Non-pigmented ciliary epithelial cell (primary cell): ENCODE measurements at places on chromosomes 6 and 20.

DNA sequence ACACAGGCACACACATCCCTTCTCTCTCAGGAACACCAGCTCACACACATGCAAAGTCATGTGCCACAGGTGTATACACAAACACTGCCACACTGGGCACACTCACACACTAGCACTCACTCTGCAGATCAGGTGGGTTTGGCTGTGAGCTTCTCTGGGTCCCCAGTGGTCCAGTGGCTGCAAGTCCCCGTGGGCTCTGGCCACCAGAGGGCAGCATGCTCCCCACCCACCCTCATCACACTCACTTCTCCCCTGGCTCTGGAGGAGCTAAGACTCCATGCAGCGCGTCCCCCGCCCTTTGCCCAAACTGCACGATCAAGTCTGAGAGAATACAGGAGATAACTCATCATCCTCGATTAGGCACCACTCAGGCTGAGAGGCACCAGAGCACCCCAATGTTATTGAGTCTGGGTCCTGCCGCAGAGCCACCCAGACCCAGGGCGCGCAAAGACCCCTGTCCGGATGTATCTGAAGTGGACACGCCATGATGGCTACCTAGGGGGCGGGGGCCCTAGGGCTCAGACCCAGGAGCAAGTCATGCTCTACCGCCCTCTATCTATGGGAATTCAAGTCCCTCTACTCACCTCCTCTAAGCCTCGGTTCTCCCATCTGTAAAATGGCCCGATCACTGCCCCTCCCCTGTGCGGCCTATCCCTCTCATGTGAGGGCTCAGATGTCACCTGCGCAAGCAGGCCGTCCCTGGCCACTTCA lies 90.5 kb downstream of the GRM4 start:
- DNase-seq: peak; percentile 4

GRCh38 chr20:15396026-15396425 lies 1058.6 kb upstream of the FLRT3 start:
- no peak for DNase-seq

GRCh38 chr6:63496361-63496804 lies 75.9 kb upstream of the LOC128125822 start:
- DNase-seq: no peak

DNA sequence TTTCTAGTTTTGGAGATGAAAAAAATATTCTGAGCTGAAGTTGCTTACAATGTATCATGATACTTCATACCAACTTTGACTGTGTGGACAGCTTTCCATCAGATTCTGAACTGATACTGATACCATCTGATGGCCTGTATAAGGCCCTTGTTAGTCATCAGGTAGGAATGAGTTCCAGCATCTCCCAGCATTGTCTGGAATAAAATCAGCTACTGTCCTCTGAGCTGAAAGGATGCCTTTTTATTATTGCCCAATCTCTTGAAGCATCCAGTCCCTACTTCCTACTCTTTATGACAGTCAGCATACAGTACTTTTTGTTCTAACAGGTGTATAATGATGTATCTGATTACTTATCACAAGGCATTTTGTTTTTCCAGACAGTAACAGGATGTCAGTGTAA lies 70.6 kb upstream of the EYA4 start:
- DNase-seq: no peak

GRCh38 chr6:149249370-149250357 lies 67.8 kb upstream of the TAB2 start:
- no peak for DNase-seq

- DNase-seq: no peak
These were observed 3.8 kb downstream of the RIN2 start for GRCh38 chr20:19761841-19762240.

GRCh38 chr20:53829724-53830521 lies 236.3 kb upstream of the ZNF217 start:
- DNase-seq: no peak

DNA sequence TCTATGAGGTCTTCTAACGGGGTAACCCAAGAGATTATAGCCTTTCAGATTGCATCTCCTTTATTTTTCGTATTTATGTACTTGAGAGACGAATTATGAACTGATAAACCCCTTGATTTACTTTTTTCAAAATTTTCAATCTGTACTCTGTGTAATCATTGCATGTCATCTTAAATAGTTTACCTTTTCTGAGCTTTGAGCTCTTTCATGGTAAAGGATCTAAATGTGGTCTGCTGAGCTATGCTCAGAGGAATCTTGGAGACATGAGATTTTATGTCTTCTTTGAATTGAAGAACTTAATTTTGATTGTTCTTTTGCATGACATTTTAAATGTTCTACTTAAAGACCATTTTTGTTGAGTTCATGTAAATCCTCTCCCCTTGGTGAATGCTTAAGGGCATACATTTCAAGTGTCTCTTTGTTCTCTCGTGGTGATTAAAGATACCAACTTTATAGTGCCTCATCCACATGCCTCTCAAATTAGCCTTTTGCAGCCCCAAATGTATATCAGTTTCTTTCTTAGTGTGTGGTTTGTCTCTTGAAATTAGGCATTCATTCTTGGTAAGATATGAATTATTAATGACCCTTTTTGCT lies 116.3 kb upstream of the SCGN start:
- DNase-seq: no peak

- no peak for DNase-seq
These were observed 193.3 kb upstream of the PLCB4 start for GRCh38 chr20:8875586-8875985.

- DNase-seq: no peak
These were observed 70.8 kb downstream of the TNFAIP3 start for GRCh38 chr6:137937834-137938233.

- DNase-seq: peak; percentile 79
These were observed at the start of gene GPANK1 for GRCh38 chr6:31664790-31665500. GPANK1 (minus strand) TSS chr6:31664997; CDS start chr6:31664478, 519 bp downstream.

DNA sequence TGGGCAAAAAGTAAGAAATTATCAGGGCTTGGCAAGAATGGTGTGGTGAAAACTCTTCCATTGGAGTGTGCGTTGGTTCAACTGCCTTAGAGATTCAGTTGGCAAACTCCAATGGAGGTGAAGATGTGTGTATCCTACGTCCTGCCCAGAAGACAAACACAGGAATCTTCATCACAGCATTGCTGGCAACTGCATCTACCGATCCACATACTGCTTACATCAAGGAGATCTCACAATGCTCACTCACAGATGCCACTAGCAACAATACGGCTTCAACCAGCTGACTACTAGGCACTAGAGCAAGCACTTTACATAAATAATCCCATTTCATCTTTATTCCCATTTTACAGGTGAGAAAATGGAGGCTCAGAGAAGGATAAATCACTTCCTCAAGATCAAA lies 10.0 kb upstream of the SPO11 start:
- no peak for DNase-seq

DNA sequence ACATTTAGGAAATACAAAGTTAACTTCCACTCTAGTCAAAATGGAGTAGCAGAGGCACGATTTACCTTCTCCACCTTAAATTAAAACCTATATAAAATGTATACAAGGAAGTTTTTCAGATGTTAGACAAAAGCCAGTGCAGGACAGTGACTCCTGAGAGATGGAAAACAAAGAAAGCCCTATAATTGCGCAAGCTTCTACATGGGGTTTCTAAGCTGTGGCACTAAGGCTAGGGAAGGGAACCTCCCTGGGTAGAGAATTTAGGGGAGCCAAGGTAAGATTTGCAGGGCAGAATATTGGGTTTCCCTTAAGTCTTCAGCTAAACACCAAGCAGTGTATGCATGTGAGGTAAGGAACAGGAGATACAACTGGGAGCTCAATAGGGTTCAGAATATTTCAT lies 18.5 kb upstream of the ZC3H12D start:
- DNase-seq: no peak

DNA sequence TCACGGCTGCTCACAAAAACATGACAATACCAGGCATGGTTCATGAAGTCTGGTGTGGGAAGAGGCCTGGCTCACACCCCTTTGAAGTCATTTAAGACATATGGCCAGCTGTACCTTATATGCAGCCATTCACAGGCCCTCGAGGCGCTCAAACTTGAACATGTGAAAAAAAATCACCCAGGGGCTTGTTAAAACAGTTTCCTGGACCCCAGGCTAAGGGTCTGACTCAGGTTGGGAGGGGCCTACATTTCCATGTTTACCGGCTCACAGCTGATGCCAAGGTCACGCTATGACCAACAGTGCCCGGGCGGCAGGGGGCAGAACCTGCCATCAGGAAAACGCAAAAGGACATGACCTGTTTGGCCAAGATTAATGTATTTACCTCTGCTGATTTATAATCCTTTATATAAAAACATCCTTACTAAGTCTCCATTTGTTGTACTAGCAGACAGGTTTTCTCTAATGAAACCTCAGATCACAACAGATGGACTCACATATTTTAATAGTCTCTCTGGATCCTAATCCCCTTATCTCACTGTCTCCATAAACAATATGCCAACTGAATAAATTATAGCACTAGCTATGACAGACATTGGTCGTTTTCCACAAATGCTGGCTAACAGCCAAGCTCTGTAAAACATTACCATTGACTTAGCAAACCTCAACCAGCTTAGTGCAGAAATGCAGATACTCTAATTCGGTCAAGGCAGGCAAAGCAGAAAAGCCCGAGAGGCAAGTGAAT lies 19.9 kb downstream of the EZR start:
- DNase-seq: no peak

- DNase-seq: no peak
These were observed 162.5 kb downstream of the TRMT11 start for GRCh38 chr6:126148853-126149252.

GRCh38 chr6:63476302-63476701 lies 96.0 kb upstream of the LOC128125822 start:
- no peak for DNase-seq

DNA sequence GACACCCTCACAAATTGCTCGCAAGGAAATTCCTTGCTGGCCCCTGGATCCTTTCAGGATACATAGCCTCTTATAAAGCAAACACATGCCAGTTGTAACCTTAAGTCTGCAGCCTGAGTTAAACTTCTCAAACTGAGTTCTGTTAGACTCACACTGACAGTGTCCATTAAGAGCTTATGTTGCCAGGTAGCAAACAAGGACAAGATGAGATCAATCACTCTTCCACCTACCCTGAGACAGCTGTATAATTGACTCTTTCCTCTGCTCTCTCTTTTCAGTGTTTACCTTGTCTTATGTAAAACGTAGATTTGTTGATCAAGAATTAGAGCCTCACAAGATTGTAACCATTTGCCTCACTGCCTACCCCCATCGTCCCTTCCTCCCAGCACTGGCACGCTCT lies 359.8 kb downstream of the EPM2A start:
- no peak for DNase-seq

GRCh38 chr20:9478771-9479170 lies 35.6 kb upstream of the LAMP5 start:
- DNase-seq: no peak

GRCh38 chr6:1820714-1821113 lies 211.0 kb downstream of the FOXC1 start:
- no peak for DNase-seq

- no peak for DNase-seq
These were observed 84.7 kb upstream of the FBXL4 start for GRCh38 chr6:99032396-99032795.

GRCh38 chr6:111485342-111485741 lies 2.3 kb upstream of the REV3L start:
- DNase-seq: no peak

GRCh38 chr6:123062670-123063069 lies 66.6 kb downstream of the CLVS2 start:
- no peak for DNase-seq

GRCh38 chr6:114108119-114109002 lies 137.4 kb upstream of the HDAC2 start:
- peak; percentile 27 for DNase-seq

DNA sequence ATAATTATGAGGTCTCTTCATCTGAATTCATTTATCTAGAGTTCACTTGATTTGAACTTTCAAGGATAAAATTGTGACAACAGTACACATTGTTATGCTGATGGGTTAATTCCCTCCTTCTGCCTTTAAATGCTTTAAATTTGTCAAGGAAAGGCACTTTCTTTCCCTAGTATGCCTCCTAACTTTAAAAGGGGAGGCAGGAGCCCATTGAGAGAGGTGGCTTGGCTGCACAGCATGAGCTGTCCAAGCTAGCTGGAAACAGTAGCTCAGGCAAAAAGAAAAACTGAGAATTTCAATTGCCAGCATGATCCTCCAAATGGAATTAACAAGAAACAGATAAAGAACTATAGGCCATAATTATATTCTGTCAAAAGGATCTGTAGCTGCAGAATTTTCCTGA lies 243.3 kb upstream of the GRIK2 start:
- no peak for DNase-seq

GRCh38 chr6:11527274-11527870 lies 10.2 kb upstream of the TMEM170B start:
- no peak for DNase-seq

GRCh38 chr6:32177183-32177787 lies 920 bp upstream of the RNF5 start:
- DNase-seq: no peak

- no peak for DNase-seq
These were observed 17.4 kb upstream of the EEF1A1 start for GRCh38 chr6:73538116-73538779.

- DNase-seq: no peak
These were observed 63.4 kb downstream of the STXBP5 start for GRCh38 chr6:147267658-147268057.

GRCh38 chr20:10536531-10536930 lies 101.4 kb downstream of the SLX4IP start:
- DNase-seq: no peak

DNA sequence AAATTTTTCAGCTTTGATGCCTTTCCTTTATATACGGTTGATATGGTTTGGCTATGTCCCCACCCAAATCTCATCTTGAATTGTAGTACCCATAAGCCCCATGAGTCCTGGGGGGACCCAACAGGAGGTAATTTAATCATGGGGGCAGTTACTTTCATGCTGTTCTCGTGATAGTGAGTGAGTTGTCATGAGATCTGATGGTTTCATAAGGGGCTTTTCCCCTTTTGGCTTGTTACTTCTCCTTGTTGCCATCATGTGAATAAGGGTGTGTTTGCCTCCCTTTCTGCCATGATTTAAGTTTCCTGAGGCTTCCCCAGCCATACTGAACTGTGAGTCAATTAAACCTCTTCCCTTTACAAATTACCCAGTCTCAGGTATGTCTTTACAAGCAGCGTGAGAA lies 66.8 kb downstream of the ARHGAP18 start:
- no peak for DNase-seq

DNA sequence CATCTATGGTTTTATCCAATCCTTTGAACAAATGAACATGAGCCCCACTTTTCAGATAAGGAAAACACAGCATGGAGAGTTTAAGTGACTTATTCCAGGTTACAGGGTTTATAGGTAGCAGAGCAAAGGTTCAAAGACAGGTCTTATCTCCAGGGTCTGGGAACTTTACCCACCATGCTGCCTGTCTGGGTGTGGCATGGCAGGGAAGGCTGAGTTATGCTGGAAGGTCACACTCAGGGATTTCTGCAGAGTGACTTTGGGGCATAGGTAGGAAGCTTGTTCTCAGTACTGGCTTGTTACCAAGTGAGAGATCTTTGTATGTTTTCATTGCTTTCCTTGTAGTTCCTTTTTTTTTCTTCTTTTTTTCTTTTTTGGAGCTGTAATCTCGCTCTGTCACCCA lies 1.8 kb downstream of the ZNF831 start:
- DNase-seq: no peak

GRCh38 chr6:119584088-119584487 lies 234.5 kb upstream of the MAN1A1 start:
- no peak for DNase-seq
